CD4-positive, alpha-beta T cell treated with Interferon alpha-2 for 1 hour (primary cell): ENCODE measurements at places on chromosomes 6 and 20.

DNA sequence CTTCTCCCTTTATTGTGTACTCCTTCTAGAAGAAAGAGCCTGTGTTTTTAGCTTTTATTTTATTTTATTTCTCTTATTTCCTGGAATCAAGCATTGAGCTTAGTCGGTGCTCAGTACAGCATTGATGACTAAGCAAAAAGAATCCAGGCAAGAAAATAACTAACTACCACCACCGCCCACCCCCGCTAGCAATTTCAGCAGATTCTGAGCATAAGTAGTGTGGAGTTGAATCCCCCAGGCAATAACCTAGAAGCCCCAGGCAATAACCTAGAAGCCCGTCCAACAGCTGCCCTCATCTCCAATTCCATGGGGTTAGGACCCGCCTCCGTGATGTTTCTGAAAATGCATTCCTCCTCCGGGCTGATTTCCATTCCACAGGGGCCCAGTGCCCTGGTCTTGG lies 258.0 kb upstream of the TAB2 start:
- no peak for DNase-seq

- no peak for DNase-seq
Observed at GRCh38 chr6:168050225-168050880, 28.7 kb downstream of the FRMD1 start.

DNA sequence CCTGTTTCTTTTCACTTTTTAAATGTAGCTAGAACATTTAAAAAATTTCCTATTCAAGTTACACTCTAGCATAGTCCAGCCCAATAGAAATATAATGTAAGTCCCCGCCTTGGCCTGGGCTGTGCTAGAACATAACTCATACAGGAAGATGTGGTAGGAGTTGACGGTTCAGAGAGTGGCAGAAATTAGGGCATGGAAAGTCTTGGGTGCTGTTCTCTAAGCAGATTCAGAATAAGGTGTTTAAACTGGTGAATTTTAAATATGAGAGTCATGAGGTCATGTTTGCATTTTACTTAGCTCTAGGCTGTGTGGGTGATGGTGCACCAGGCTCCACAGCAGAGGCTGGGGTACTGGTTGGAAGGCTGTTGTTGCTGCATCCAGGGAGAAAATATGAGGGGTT lies 256.5 kb downstream of the FARS2 start:
- DNase-seq, result peak; percentile 6

GRCh38 chr6:111793711-111794111 lies 79.5 kb downstream of the FYN start:
- DNase-seq, result peak; percentile 73
